ENCODE measurements at places on chromosomes 2 and 18.

GRCh38 chr2:230947908-230948365 lies 22.9 kb upstream of the GPR55 start:
- DNase-seq = no peak

DNA sequence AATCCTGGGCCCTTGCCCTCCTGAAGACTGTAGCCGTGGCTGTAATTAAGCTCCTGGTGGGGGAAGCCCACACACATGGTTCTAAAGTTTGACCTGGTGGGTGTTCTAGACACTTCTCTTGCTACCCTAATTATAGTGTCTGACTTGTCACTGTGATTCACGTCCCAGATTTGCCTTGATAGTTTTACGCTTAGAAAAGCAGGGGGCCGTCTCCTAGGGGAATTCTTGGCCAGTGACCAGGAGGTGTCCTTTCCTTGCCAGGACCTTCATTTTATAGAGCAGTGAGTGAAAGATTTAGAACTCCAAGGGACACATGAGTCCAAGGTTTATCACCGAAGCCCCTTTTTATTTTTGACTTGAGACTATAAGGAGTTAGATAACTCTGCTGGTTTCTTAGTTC lies 9.0 kb downstream of the TMEM214 start:
- no peak for DNase-seq

- no peak for DNase-seq
These were observed 60.0 kb upstream of the RPE start for GRCh38 chr2:209942426-209942825.

DNA sequence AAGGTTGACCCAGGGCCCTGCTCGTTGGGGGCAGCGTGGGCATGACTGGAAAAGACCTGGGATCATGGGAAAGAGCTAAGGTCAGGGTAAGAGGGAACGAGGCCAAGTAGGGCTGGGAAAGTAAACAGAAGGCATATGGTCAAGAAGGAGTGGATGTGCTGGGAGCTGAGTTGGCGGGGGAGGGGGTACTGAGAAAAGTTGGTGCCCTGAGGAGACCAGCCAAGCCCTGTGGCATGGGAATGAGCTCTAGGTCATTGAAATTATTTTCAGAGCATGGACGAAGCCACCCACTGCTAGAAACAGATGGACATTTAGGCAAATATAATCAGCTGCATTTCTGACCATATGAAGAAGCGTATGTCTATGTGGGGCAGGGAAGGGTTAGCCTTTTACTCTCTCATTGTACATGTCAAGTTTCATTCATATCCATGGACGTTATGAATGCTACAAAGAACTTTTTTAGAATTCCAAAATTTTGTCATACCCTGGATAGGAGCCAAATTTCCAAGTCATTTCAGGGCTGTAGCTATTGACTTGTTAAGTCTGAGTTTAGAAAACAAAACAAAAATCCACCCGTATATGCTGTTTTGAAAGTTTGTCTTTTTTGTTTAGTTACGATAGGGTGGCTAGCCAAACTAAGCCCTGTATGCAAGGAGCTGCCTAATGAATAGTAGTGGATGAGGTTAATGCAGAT lies 19.1 kb downstream of the MAPRE2 start:
- no peak for DNase-seq

DNA sequence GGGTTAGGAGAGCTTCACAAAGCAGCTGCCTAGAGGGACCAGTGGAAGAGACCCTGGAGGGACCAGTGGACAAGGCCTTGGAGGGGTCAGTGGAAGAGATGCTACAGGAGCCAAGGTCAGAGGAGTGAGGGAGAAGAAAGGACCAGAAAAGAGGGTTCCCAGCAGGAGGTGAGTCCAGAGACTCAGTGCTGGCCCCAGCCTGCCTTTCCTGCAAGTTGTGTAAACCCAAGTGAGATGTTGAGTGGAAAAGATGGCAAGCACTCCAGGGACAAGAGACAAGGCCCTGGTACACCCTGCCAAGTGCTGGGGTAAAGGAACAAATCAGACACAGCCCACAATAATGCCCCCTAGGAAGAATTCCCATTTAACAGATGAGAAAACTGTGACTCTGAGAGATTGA lies 94.4 kb downstream of the TTC32 start:
- DNase-seq = no peak

DNA sequence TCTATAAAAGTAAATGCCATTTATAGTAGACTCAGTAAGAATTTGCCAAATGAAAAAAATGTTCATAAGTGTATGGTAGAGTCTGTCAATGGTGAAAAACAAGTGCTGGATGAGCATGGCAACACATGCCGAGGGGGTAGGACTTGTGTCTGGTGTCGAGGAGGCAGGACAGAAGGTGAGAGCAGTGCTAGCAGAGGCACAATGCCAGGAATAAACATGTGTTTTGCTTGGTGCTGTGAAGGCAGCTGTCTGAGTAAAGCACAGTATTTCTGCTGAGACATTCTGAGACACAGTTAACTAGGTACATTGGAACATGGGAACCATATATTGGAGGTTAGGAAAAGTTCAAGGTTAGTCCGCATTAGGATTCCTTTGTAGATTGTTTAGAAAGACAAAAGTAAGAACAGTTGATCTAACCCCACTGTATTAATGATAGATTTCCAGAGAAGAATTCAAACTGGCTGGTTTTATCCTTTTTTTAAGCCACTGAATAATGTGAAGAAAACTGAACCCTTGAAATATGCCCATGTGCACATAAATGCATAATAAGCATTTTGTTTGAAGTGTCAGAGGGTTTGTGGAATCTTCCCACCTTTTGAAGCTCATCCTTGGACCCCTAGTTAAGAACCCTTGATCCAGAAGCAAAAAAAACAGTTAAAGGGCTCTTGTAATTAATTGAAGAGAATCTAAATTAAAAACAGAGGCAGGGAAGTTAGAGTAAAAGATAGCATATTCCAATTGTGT lies 7.1 kb downstream of the RBM45 start:
- no peak for DNase-seq

GRCh38 chr2:3041841-3042600 lies 335.6 kb downstream of the EIPR1 start:
- DNase-seq = no peak

GRCh38 chr18:56992777-56993176 lies 154.1 kb upstream of the BOD1L2 start:
- no peak for DNase-seq

GRCh38 chr2:46651363-46652099 lies 172.2 kb downstream of the TMEM247 start:
- no peak for DNase-seq

DNA sequence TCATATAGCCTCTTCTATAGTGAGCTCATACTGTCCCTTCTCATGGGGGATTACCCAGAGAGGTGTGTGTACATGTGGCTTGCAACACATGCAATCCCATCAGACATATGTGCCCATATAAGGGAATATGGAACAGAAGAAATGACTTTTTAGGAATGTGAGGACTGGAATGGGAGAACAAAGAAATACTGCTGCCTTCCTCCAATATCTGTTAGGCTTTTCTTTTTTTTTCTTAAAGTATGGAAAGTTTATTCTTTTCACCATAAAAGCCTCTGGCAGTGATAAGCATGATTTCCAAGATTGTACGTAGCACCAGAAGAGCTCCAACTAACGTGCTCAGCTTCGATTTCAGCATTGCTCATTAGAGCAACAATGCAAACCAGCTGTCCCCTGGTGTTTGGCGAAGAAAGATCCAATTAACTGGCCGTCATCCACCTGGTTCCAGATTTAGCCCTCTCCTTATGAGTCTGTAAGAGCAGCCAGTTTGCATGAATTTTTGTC lies 113.6 kb downstream of the ADCYAP1 start:
- no peak for DNase-seq

DNA sequence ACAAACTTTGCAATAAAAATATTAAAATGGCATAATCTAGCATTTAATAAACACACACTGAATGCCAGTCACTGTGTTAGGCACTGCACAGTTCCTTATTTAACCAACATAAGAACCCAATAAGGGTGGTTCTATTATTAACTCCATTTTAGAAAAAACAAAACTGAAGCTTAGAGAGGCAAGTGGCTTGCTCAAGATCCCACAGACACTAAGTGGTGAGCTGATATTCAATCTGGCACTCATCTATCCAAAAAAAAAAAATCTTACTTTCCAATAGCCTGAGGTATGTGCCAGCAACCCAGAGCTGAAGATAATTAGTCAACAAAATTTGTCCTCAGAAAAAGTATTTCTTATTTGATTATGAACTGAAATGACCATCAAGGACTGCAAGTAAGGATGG lies 799 bp downstream of the CYTIP start:
- no peak for DNase-seq

DNA sequence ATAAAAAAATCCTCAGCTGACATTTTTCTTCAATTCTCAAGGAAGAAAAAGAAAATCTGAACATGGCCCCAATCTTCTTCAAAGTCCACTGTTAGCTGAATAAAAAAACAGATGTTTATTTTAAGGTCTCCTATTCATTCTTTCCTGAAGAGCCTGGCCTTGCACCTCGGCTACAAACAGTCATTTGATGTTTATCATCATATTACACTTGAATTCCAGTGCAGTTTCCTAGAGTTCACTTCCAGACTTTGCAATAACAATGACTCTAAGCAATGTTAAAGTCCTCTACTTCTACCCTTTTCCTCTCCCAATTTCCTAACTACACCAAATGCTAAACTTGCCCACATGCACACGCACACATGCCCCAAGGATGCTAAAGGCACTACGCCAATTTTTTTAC lies 70.1 kb downstream of the NOL10 start:
- no peak for DNase-seq

DNA sequence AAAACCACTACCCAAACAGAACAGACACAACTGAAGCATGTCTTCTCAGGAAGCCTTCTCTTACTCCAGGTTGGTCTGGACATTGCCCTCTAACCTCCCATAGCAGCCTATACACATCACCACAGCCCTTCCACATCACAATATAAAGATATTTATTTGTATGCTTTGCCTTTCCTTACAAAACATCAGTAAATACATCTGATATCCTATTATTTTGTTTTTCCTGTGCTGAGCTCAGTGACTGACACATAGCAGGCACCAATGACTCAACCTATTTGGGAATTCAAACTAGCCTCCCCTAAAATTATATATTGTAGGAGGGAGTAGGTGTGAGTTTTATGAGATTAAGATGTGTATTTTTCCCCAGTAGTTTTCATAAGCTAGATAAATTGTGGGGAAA lies 28.8 kb downstream of the SLC40A1 start:
- DNase-seq = no peak

DNA sequence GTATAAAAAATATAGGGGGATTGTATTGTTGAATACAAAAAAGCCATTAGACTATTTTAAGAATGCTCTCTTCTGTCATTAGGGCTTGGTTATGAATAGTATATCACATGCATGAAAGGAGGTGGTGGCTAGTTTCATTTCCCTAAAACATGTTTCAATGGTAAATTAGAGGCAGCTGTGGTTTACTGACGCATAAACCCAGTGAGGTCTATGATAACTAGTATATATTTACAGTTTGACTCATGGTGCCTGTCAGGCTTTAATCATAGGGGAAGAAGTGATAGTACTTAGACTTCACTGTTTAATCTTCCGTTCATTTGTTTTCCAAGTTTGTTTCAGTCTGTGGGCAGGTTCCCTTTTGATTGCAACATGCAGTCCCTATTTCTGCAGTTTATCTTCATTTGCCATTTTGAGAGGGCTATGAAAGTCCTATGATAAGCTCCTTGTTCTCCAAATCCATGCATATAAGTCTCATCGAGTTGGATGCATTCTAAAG lies 55.1 kb upstream of the MAP4K3 start:
- no peak for DNase-seq

DNA sequence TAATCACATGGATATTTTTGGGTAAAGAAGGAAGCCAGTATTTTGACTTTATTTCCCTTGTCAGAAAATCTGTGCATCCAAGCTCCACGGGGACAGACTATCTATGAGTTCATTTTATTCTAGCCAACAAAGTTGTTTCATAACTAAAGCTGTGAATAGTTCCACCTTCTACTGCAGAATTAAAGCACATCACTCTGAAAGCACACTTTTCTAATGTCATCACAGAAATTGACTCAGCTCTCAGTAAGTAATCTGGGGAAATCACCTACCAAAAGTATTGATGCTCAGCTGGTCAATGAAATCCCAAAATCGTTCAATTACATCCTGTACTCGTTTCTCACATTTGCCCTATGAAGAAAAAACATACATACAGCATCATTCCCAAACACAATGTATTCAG lies 19.1 kb downstream of the IAH1 start:
- no peak for DNase-seq

Measured in NCI-H2029 treated with DMSO at 0.1 percent for 48 hours (cell line).